ENCODE measurements at places on chromosomes 1 and 21.

DNA sequence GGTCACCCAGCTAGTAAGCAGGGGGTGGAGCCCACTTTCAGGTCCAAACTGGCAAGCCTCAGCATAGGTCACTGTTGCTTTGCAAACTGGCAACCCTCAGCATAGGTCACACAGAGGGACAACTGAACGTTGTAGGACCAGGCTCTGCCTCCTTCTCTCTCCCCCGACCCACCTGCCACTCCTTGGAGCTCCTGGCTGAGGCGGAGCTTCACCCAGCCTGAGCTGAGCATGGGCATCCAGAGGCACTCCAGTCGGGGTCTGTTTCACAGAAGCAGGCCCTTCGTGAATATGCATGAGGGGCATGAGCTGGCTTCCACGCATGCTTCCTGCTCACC is 24.2 kb downstream of the CAPZB start:
- DNase-seq: no peak

DNA sequence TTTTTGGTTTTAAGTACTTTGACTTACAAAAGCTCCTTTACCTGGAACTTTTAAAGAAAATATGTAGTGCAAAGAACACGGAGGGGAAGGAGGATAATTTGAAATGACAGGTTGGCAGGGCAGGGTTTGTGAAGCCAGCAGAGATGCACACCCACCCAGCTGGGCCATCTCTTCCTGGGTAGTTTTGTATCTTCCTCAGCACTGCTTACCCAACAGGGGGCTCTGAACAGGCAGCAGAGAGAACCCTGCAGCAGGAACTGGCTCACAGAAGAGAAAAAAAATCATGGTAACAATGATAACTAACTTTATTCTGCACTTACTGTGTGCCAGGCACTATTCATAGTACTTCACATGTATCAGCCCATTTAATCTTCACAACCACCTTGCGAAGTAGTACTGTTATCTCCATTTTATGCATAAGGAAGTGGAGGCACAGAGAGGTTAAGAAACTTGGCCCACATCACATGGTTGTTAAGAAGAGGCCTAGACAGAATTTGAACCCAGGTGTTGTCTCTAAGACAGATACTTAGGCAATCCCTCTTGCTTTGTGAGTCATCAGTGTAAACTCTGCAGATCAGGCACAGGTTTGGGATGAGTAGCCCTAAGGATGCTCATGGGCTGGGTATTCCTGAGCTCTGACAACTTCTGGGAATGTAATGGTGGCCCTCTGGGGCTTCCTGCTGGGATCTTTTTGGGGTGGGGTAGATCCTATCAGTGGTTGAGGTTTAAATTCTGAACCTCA is 60.8 kb downstream of the ELK4 start:
- DNase-seq: no peak

DNA sequence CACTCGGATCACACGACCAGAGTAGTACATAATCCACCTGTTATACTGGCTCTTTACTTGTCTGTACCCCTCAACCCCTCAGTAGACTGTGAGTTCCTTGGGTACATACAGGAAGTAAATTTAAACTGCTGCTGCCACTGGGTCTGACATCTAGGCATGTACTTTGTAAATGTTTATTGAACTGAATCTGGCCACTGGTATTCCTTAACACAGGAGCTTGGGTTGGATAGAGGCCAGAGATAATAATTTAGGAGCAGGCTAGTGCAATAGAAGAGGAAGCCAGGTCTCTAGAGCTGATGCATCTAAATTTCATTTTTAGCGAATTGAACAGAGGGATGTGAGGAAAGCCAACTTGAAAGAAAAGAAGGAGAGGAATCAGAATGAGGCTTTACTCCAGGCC is 12.4 kb downstream of the TTC4 start:
- DNase-seq: no peak

GRCh38 chr1:42340901-42341300 is 5.9 kb upstream of the FOXJ3 start:
- DNase-seq: peak; percentile 50

- no peak for DNase-seq
These were observed 21.9 kb upstream of the LAX1 start for GRCh38 chr1:203743091-203743571.

DNA sequence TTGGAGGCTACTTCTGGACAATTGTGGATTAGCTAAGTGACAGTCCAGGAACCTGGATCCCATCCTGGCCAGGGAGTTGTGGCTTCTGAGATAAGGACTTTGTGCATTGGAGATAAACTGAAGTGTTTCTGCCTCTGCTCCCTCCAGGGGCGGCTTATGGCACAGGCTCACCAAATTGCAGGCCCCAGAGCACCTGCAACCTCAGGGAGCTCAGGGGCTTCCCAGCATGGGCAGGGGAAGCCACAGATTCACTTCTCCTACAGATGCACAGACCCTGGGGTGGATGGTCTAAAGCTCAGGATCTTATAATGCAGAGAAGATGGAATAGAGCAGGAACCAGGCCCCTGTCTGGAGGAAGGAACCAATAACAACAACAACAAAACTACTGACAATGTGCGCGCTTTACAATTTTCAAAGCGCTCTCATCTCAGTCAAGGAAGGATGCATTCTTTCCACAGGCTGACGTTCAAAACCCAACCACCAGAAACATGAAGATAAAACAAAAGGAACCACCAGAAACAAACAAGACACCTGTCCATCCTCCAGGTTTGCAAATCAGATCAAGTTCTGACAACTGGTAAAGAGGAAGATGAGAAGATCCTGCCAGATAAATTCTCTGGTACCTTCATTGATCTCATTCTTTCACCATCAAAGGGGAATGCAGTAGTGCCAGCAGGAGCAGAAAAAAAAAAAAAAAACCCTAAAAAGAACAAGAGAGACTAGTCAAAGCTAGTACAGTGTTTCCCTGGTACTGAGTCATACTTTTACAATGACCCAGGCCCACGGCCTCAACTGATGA is 121.0 kb upstream of the IRF2BP2 start:
- no peak for DNase-seq

- DNase-seq: no peak
These were observed 43.1 kb downstream of the FOXO6 start for GRCh38 chr1:41404308-41404761.

DNA sequence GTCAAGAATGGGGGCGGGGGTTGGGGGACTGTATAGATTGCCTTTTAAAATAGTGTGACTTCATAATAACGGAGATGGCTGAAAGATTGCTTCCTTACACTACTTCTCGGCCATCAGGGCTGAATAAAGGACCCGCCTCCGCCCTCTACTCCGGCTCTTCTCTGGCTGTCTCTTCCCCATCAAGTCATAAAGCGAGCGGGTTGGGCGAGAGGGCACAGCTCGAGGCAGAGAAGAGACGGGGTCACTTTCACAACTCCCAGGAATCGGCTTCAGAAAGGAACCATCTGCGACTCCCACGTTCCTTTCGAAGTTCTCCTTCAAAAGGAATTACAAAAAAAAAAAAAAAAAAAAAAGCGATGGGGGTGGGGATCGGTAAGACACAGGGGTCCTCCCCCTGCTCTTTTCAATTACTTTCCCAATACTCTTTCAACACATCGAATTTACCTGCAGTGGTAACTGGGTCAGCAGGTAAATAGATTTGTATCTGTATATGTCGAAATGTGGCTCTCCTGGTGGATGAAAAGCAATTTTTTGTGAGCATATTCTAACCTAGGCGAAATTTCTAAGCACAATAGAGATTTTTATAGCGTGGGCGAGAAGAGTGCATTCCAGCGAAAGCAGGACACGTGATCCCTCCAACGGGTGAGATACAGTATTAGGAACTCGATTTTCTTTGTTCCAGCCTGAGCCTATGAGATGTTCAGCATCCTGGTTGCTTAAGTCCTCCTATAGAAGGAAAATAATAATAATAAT is 2.0 kb downstream of the LRRC7 start:
- no peak for DNase-seq

Measured in NCI-H187 (cell line).